ENCODE measurements at places on chromosomes 6 and 20.

GRCh38 chr20:58308680-58309527, 611 bp upstream of the RAB22A start:
- no peak for DNase-seq

- no peak for DNase-seq
Observed at GRCh38 chr20:36303020-36303595, 3.0 kb upstream of the DLGAP4 start.

DNA sequence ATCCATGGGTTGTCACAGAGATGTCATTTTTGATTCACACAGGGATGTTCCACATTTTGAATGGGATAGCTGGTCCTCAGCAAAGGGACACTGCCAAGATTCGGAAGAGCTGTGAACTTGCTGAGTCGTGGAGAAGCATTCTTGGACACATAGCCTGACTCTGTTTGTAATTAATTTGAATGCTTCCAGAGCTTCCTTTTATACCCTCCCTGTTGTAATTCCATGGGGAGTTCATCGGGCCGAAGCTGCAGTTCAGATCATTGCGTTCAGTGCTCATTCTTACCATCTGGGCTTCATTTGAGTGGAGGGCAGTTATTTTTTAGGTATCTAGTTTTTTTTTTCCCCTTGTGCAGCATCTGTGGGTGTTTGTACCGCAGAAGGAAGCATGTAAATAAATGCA, 126.5 kb downstream of the SLC24A3 start:
- DNase-seq = no peak

DNA sequence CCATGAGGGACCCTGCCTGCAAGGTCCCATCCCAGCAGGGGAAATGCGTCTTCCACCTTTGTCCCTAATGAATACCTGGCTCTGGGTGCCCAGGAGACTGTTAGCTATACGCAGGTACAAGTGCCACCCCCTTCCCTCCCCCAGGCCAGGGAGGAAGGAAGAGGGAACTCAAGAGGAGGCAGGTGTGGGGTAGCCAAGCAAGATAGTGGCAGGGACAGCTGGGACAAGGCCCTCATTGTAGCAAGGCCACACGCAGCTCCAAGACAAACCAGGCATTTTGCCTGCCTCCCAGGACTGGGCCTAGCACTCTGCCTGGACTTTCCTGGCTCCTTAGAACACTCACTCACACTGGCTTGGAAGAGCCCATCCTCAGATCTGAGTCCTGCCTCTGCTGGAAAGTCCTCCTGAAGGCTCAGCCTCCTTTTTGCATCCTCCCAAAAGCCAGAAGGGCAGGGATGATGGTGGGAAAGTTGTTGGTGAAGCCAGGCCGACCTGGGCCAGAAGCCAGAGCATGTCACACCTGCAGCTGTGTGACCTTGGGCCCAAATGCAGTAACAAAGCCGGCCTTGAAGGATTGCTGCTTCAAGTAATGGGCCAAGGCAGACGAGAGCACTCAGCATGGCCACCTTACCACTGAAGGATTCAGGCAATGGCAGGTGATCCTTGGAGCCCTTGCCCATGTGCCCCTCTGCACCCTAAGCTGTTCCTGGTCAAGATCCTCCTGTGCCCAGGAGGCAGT, 27.7 kb downstream of the SNPH start:
- DNase-seq = no peak

GRCh38 chr20:59144179-59144830, 19.3 kb upstream of the ZNF831 start:
- DNase-seq = no peak

GRCh38 chr20:9515214-9515585, 810 bp downstream of the LAMP5 start:
- DNase-seq = no peak

- DNase-seq = no peak
Observed at GRCh38 chr6:89022798-89023197, 57.8 kb upstream of the PNRC1 start.

- DNase-seq = no peak
Observed at GRCh38 chr6:90887764-90888163, 300.9 kb upstream of the MAP3K7 start.

GRCh38 chr6:26225848-26226578, 138.8 kb downstream of the HFE start:
- DNase-seq = no peak

DNA sequence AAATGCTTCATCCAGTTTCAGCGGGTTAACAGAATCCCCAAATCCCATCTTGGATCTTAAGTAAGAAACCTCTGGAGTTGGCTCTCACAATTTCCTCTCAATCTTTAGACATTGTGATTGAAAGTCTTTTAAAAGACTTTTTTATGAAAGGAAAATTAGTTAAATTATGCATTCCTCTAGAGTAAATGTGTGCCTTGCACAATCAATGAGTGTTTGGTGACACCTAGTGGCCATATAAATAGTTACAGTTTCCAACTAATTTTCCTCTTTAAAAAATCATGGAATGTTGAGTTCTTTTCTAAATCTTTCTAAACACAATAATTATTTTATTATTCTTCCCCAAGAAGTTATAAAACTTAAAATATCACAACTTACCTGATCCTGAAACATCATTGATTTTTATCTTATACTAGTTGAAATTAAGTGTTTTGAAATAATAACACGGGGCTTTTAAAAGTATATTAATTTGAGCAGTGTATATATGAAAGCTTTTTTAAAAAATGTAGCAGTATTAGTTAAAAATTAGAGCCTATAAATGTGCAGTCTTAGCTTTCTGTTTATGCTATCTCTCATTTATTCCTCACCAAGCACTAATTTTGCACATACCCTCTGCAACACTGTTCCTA, 66.4 kb downstream of the PKHD1 start:
- no peak for DNase-seq

- no peak for DNase-seq
Observed at GRCh38 chr6:99711302-99711701, 104.7 kb downstream of the PRDM13 start.

GRCh38 chr20:45857882-45858216, 435 bp downstream of the ZSWIM3 start:
- DNase-seq = no peak

- no peak for DNase-seq
Observed at GRCh38 chr20:59163631-59164530, at the start of gene ZNF831. Gene ZNF831, plus strand, starts transcription at chr20:59163821. Its CDS starts 27,199 bp downstream, at chr20:59191020.

- DNase-seq = no peak
Observed at GRCh38 chr6:158758451-158758860, 60.7 kb downstream of the EZR start.

DNA sequence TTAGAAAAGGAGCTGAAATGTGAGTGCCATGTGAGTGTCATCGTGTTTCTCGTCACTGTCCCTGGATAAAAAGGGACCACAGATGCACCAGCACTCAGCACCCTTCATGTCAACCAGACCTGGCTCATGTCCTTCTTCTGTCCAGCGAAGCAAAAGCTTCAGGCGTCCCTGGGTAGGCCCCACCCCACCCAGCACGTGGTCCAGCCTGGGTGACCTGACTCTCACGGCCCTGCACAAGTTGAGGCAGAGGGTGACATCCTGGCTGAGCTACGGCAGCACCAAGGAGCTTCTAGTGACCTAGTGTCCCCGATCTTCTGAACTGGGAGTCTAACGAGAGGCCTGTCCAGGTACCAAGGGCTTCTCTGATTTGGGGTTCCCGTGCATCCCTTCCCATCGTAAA, 37.8 kb downstream of the PSMG4 start:
- no peak for DNase-seq

DNA sequence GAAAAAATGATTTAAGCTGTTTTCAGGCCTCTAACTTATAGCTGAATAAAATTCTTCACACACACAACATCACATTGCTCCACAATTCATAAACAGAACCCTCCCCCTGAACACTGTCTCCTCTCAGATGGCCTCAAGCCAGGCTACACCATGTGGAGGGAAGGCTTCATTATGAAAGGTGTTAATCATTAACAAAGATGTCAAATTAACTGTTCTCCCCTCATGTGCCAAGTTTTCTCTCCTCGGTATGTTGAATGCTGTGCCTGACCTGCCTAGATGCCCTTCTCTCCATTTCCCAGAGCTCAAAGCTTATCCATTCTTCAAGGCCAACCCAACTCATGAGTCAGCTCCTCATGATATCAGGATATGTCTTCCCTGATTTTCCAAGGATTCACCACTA, 210.4 kb downstream of the GMDS start:
- DNase-seq = no peak

- DNase-seq = no peak
Observed at GRCh38 chr6:166488701-166489100, 97.8 kb downstream of the RAMACL start.

- no peak for DNase-seq
Observed at GRCh38 chr6:45543298-45544235, 165.8 kb upstream of the SUPT3H start.

GRCh38 chr6:151209071-151209831, 30.5 kb upstream of the AKAP12 start:
- DNase-seq = no peak

- DNase-seq = no peak
Observed at GRCh38 chr6:31723245-31723979, at the start of gene MPIG6B. Gene MPIG6B, plus strand, starts transcription at chr6:31723373. Its CDS starts 11 bp downstream, at chr6:31723384.

DNA sequence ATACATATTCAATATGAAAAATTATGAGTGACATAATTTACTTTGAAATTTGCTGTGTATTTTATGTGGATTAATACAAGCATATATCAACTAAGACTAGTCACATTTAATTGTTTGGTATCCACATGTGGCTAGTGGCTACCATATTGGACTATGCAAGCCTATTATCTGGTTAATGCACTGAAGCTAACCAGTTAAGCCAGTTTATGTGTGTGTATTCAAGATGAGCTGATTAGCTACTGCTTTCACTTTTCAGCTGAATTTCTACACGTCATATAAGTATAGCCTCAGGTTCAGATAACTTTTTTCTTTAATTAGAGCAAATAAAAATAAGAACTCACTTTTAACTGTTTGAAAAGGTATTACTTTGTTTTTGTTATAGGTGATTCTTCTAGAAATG, 903.7 kb downstream of the TFAP2A start:
- no peak for DNase-seq
